RWPE1 (cell line): ENCODE measurements at places on chromosomes 5 and 9.
A peak's percentile ranks its signal among the peaks of the same experiment; 100 is the strongest.

DNA sequence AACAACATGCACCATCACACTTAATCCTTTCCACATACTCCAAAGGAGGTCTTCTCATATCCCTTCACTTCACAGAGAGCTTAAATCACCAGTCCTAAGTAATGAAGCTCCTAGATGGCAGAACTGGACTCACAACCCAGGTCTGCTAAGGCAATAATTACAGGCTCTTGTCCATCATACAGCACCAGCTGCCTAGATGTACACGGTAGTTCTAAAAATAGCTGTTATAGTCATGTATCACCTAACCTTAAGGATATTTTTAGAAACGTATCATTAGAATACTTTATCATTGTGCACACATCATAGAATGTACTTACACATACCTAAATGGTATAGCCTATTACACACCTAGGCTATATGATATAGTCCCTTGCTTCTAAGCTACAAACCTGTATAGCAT, 644.6 kb upstream of the RGMB start:
- DNase-seq, result no peak

DNA sequence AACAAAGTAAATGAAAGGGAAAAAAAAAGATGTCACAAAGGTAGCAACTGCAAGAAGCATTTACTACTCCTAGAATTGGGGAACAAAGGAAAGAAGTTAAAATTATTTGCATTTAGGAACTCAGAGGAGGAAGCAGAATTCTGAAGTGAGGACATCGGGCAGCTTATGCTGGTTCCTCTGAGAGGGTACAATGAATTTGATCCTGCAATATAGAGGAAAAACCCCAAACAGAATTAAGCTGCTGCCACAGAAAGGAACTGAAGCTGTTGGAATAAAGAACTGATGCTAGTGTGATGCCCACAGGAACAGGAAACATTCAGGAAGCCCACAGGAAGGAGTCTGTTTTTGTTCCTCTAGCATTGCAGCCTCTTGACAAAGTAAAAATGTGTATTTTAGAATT, 22.3 kb upstream of the TBCA start:
- no peak for DNase-seq

DNA sequence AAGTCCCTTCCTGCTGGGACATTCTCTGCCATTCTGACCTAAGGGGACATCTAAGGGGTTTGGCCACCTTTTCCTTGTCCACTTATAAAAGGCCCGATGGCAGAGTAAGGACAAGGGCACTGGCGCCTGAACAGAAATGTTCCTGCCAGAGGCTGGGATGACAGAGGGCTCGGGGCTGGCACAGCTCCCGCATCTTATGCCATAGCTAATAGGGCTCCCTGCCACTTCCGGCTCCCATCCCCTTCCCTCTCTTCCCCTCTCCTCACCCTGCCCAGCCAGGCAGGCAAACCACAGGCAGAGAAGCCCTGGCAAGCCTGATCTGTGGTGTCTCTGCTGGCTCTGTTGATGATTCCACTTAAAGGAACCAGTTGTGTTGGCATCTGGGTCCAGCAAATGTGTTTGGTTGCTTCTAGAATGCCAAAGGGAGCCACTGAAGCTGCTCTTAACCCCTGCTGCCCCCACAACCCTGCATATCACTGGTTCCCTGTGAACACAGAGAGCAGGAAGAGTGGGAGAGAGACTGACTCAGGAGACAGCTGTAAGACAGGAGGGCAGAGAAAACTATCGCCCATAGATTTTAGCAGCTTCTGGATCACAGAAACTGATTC, 18.4 kb upstream of the ADRA1B start:
- no peak for DNase-seq

DNA sequence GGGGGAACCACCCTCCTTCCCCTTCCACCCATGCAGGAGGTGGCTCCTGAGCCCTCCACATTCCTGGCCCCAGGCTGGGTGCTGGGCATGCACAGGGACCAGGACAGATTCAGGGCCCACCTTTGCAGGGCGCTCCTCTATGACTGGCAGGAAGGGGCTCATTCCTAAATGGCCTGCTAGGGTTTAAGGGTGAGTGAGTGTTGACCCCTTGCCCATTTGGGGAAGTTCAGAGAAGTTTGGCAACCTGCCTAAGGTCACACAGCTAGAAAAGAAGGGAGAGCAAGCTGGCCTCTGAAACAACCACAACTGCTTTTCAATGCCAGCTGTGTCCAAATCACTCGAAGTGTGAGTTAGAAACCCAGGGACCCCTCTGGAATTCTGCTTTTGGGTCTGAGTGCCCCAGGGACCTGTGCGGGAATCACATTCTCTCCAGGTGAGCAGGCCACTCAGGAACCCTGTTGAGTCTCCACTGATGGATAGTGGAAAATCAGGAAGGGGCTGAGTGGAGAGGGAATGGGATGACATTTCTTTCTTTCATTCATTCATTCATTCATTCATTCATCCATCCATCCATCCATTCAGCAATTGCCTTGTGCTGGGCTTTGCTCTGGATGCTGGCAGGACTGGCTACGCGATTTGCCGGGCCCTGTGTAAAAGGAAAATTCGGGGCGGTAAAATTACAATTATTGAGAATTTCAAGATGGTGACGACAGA, 191.9 kb downstream of the C9orf50 start:
- DNase-seq, result no peak

GRCh38 chr5:54774281-54775170, 210.9 kb downstream of the ESM1 start:
- no peak for DNase-seq

GRCh38 chr5:74833537-74834266, 32.5 kb downstream of the FAM169A start:
- DNase-seq, result no peak

DNA sequence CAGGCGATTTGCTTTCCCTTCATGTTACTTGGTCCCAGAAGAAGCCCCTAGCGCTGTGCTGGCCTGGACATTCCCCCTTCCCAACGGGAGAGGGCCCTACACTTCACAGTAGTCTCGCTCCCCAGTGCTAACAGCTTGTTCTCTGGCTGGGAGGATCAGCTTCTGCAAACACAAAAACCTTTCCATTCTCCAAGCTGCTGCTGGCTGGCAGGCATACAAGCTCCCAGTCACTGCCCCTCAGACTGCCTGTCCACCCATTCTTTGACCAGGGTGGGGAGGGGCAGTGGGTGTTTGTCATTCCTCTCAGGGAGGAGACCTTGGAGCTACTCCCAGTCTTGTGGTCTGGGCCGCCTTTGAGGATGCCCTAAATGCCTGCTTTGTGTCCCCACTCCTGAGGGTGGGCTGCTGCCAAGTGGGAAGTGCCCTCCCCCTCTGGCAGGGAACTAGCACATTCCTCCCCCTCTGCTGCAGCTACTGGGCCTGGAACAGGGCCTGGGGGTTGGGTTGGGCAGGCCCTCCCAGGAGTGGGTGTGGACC, 20.8 kb downstream of the ENHO start:
- DNase-seq, result no peak

DNA sequence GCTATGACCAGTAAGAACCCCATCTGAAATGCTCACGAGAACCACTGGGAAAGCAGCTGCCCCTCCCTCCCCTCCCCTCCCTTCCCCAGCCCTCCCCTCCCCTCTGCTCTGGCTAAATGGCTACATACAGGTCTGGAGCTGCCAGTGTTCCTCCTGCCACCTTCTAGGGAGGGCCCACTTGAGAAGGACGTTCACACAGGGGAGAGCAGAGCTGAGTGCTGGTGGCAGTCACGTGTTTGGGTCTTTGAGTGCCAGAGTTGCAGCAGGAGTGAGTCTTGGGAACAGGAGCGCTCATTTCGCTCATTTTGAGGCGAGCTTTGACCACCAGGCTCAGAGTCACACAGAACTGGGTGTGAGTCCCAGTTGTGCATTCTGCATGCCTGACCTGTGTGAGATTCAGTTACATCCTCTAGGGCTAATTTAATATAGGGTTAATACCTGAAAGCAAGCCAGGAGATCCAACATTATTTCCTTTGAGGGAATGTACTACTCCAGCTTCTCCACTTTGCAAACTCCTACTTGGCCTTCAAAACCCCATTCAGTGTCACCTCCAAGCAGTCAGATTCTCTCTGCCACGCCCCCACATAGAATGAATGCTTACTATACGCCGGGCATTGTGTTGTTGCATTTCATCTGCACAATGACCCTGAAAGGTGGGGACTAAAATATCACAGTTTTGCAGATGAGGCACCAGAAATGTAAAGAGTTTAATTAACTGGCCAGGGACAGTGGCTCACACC, 25.1 kb downstream of the CPLX2 start:
- no peak for DNase-seq

DNA sequence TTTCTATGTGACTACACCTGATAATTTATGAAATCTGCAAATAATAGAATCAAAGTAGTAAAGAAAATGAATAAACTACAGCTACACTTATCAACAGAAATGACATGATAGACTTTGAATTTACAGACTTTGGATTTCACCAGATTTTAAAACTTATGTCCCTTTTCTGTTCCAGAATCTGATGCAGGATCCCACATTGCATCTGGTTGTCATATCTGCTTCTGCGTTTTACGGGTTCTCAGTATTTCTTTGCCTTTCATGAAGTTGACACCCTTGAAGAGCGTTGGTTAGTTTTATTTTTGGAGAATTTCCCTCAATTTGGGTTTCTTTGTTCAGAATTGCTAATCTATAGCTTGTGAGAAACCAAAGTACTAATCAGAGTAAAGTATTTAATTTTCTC, 174.9 kb upstream of the ADCY2 start:
- no peak for DNase-seq

DNA sequence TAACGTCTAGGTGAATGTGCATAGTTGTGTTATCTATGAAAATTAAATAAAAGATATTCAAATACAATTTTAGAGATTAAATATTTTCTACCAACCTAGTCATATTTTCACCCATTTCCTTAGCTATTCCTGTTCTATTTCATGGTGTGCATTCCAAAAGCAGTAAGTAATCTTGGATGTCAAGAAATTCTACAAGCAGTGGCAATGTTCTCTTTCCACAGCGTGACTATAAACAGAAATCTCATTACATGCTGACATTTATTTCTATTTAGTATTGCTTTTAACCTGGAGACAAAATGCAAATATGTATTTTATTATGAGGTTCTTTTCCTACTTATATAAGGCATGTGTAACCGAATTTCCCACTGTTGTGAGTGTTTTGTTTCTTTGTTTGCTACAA, 510.0 kb downstream of the ACTL7B start:
- no peak for DNase-seq

DNA sequence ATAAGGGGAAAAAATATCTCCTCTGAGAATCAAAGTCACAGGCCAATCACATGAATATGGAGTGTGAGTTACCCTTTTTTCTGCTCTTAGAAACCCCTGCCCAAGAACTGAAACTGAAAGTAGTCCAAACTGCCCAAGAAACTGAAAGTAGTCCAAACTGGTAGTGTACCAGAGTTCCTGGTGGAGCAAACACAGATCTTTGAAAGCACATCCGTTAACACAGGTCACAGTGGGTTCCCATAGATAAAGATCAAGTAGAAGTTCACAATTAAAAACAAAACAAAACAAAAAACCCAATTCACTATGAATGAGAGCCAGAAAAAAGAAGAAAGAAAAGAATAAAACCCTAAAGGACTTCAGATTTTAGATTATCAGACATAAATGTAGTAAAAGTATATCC, 332.4 kb upstream of the EFNA5 start:
- DNase-seq, result peak; percentile 32

- no peak for DNase-seq
These were observed 152.1 kb downstream of the PCSK1 start for GRCh38 chr5:96280946-96281393.

GRCh38 chr9:124613849-124614248, 106.7 kb upstream of the NR5A1 start:
- no peak for DNase-seq

DNA sequence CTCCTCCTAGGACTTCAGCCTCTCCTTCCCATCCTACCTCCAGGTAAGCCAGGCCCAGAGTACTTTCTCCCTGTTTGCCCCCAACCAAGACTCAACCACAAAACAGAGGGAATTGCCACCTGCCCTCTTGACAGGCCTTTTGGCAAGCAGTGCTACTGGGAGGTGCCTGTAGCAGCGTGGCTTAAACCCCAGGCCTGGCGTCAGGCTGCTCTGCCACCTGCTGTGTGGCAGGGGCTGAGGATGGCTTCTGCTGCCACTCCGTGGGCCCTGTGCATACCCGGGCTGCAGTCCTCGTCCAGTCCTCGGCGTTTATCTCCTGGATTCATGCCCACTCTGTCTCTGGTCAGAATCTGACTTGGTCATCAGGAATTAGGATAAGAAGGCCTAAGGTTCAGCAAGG, 163.1 kb downstream of the PAX5 start:
- DNase-seq, result no peak

DNA sequence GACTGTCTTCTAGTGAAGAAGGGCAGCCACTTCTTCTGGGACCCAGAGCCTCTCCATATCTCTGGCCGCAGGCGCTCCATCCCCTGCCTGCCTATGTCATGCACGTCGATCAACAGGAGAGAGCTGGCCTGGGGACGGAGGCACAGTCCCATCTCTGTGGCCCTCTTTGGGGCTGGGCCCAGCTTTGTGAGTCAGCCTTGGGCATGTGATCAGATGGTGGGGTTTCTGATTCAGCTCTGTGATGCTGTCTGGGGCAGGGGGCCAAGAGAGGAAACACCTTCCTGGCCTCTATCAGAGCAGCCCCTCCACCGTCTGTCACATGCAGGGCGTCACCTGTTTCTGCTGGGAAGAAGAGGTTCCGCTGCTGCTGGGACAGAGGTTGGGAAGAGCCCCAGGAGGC, 72.6 kb downstream of the MVB12B start:
- no peak for DNase-seq

GRCh38 chr9:106358331-106358730, 504.6 kb upstream of the ZNF462 start:
- no peak for DNase-seq

GRCh38 chr5:137630972-137631370, 104.9 kb downstream of the KLHL3 start:
- no peak for DNase-seq

- no peak for DNase-seq
These were observed 2.3 kb upstream of the HK3 start for GRCh38 chr5:176901260-176902101.

- DNase-seq, result no peak
These were observed 649.0 kb downstream of the PTPRD start for GRCh38 chr9:9963841-9964240.

- DNase-seq, result no peak
These were observed 346.4 kb downstream of the BNC2 start for GRCh38 chr9:16524078-16524477.

GRCh38 chr5:118052503-118052902, 935.8 kb downstream of the DTWD2 start:
- no peak for DNase-seq

DNA sequence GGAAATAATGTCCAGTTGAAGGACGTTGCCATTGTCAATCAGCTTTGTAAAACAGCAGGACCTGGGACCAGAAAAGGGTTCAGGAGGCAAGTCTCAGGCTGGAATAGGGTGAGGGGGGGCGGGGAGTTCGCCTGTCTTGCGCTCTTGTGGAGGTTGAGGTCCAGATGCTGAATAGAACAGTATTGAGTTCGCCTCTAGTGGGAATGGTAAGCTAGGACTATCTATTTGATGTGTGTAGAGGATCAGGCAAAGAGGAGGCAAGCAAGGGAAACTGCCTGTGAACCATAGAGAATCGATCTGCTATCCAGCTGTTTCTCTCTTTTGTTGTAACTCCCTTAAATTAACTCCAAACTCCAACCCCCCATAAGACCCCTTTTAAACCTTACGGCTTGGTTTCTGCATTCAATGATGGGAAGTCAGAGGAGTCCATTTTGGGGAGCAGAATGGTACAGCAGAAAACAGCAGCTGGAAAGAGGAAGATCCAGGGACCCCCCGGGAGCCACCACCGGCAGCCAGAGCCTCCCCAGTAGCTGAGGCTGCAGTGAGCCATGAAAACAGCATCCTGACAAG, 133.7 kb downstream of the SLC28A3 start:
- DNase-seq, result no peak
